Motor neuron (in vitro differentiated cells): ENCODE measurements at places on chromosomes 2 and 18. TPM values are rescaled to one million over a fixed set of nuclear protein-coding genes. Genes with fewer than 3 reads are reported as not detected.
A peak's percentile ranks its signal among the peaks of the same experiment; 100 is the strongest.

DNA sequence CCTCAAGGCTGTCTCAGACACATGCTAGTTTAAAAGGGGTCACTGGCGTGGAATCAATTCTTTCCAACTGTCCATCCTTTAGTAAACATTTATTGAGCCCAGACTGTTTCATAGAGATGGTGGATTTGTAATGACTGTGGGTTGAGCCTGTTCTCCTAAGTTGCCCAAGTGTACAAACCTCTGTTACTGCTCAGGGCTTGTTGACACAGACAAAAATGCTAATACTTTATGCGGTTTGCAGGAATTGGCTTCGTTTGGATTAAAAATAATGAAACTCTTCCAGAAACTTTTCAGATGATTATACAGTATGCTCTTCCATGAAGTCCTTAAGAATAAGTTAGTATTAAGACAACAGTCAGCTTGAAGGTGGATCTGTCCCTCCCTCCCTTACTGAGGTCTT lies 83.6 kb upstream of the MGAT5 start:
- no peak for ATAC-seq

GRCh38 chr2:105796131-105796638 lies 51.5 kb downstream of the NCK2 start:
- no peak for ATAC-seq

CD226 gene
- 0.52 and 0.87 TPM in 2 replicates for total RNA-seq

ICA1L gene
- 9.3 and 12.0 TPM in 2 replicates for total RNA-seq

- no peak for ATAC-seq
These were observed 787.9 kb upstream of the FANCL start for GRCh38 chr2:59029058-59029457.

DNA sequence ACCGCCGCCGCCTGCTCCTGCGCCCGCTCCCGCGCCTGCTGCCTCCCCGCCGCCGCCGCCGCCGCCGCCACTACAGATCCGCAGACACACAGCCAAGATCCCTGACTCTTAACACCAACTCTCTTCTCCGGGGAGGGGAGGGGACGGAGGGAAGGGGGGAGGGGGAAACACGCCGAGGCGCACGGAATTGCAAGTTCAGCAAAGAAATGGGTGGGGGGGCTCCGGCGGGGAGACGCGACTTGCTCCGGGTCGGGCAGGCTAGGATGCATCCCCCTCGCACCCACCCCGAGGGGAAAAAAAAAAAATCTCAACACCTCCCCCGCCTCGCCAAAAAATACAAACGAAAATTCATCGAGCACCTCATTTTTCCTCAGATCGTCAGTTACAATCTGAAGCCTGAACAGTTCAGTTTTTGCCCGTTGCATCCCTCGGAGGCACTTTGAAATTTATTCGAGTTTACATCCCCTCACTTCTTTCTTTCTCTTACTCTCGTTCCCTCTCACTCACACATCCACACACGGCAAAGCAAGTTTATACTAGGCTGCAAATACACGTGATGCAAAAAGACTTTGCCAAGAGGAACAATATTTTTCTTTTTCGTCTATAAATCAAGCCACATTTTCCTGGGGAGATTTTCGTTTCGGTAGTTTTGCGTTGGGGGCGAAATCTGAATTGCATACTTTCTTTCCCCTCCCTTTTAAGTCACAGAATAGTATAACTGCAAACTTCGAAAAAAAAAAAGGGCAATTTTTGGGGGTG lies at the start of gene TCF4:
TSS of gene TCF4 (minus strand) at position 82 of the 759 bp plus-strand sequence. CDS start 1,076 bp downstream, outside the sequence.
- ATAC-seq: peak; percentile 5

DNAH7 gene
- 2.3 TPM in 2 replicates for total RNA-seq

DNA sequence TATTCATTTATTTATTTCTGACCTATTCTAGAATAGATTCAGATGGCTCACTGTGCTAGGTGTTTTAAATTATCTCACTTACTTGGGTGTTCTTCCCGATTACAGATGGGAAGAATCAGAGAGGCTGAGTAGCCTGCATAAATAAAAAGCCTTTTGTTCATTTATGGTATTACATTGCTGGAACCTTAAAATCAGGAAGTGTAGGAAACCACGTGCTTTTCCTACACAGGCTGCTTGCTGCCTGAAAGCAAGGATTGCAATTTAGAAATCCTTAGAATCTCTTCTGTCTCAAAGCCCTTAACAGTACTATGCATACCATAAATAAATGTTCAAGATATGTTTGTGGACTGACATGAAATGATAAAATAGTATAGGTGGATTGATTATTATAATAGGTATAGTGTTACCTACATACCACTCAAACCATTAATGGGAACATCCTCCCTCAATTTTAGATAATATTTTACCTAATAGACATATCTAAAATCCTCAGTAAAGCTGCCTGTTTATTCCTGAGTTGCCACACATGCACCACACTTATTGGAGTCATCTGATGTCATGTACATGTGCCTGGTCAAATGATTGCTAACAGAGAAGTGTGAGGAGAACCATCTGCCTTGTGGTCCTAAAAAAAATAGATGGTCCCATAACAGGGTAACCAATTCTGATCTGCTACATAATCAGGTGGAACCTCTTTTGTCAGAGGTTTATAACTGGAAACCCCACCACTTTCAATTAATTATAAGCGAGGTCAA lies 73.5 kb upstream of the C2orf15 start:
- ATAC-seq: no peak

GRCh38 chr2:80136338-80136737 lies 168.2 kb downstream of the LRRTM1 start:
- no peak for ATAC-seq

- no peak for ATAC-seq
These were observed 187.7 kb downstream of the FAM210A start for GRCh38 chr18:13538630-13539029.

- ATAC-seq: no peak
These were observed 3.2 kb upstream of the TGOLN2 start for GRCh38 chr2:85330839-85331636.

DNA sequence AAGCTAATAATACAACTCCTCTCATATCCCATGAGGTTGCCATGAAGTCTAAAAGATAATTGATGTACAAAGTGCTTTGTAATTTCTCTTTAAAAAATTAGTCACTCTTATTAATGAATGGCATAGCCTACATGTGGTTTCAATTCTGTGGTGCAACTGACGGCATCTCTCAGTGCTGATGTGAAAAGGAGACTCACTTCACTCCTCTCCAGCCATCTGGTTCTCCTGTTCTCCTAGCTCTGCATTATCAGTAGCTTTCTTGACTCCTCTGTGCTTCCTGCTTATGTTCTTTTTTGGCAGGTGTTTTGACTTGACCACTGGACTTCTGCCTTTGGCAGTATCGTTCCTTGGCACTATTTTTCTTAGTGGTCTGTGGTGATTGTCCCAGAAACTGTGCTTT lies 134.9 kb upstream of the ZFP36L2 start:
- no peak for ATAC-seq

DNA sequence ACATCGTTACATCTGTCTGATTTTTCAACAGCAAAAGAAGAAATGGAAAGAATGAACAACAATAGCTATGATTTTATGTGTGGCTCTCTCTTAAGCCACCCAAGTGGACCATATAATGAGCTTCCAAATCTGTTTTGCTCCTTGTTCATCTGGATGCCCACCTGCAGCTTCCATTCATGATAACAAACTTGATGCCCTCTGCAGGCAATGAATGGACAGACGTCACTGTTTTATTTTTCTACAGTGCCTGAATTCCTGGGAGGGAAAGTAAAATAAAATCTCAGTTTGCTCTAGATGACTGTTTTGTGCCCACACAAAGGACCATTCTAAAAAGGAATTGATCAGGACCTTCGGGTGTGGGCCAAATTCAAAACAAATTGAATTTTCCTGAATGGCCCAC lies 5.0 kb downstream of the MREG start:
- ATAC-seq: no peak

DNA sequence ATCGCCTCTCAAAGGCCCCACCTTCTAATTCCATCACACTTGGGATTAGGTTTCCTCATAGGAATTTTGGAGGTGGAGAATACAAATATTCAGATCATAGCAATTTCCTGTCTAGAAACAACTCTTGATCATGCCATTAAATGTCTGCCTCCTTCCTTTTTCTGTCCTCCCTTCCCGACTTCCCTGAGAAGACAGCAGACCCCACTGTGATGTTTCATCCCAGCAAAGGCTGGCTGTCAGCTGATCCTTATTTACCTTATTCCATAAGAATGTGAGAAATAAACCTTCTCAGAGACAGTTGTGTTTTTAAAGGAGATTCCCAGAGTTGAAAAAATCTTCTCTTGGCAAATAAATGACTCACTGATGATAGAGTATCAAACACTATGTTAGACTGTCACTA lies 133.9 kb downstream of the TDRD15 start:
- ATAC-seq: no peak

HOXD10 gene
- total RNA-seq: 1.7 and 1.9 TPM in 2 replicates

RUFY4 gene
- 0.35 TPM in 1 of 2 replicates, not detected in the other for total RNA-seq

GRCh38 chr2:120289221-120289906 lies 36.7 kb downstream of the RALB start:
- no peak for ATAC-seq

DNA sequence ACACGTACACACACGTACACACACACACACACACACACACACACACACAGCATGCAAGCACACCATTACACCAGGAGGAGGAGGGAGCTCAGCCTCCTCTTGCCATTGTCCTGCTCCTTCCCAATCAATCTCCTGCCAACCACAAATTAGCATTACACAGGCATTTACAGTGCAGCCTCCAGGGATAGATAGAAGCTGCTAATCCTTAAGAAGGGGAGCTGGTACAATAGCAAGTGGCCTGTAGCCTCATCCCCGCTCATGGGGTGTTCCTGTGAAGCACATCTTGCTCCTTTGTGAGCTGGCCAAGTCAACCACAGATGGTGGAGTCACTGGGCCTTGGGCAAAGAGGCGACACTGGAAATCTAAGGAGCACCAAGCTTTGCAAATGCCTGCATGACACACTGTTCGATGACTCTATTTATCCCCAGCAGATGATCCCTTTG lies 110.3 kb upstream of the PKDCC start:
- ATAC-seq: peak; percentile 98

NEU2 gene
- 0.77 TPM in 1 of 2 replicates, not detected in the other for total RNA-seq
